NCI-H1092 (cell line): ENCODE measurements at places on chromosomes 12 and 14.
A peak's percentile ranks its signal among the peaks of the same experiment; 100 is the strongest.

DNA sequence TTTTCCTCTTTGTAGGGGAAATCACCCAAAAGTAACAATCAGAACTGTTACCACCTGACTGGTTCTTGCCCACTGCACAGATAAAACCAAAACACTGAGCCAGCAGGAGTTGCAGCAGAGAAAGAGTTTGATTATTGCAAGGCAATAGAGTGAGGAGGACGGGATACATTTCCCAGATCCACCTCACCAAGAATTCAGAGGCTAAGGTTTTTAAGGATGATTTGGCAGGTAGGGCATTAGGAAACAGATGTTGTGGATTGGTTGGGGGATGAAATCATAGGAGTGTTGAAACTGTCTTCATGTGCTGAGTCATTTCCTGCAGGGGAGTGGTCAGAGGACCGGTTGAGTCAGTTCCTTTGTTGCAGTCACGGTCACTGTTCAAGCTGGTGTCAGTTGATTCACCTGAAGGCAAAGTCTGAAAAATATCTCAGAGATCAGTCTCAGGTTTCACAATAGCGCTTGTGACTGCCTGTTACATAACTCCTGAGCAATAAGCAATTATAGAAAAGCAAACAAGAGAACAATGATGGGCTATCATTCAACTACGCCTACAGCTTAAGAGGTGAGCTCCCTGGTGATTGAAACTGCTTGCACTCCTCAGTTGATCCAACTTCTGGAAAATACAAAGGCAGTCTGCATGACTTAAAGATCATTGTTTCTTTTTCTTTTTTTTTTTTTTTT lies 20.3 kb upstream of the AMN1 start:
- peak; percentile 22 for DNase-seq

DNA sequence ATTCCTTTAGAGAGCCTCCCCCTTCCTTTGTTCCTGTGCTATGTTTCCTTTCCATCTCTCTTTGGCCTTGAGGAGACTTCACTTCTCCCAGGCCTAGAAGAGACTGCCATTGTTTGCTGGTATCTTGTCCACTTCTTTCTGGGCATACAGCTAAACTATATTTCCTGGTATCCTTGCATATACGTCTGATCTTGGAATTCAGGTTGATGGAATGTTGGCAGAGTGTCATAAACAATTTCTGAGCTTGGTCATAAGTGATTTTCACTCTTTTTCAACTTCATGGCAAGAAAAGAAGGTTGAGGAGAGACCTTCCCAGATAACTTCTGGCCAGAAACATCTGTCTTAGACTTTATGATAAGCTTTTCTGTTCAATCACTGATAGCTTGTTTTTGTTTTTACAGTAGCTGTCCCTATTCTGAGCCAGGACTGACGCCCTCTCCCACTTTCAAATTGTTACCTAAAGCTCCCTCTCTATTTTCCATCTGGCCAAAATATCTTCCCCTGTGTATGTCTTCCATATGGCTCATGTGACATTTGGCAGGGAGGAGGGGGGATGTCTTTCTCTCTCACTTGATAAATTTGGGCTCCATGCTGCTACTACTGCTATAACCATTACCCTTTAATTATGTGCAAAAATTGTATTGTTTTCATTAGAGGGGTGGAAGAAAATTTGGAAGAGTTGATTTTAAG lies 457.0 kb downstream of the ADAMTS20 start:
- no peak for DNase-seq

DNA sequence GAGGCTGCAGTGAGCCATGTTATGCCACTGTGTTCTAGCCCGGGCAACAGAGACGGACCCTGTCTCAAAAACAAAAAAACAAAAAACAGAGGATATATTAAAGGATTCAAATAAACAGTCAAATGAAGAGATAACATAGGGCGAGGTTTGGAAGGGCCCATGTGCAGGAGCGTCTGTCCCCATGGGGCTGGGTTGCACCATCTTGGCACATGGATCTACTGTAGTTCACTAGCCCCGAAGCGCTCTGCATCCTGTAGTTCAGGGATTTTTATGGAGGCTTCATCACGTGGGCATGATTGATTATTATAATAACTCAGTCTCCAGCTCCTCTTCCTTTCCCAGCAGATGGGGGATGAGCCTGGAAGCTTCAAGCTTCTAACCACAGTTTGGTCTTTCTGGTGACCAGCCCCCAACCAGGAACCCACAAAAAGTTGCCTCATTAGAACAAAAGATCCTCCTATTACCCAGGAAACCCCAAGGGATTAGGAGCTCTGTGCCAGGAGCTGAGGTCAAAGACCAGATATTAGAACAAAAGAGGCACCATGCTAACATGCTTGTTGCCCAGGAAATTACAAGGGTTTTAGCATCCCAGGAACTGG lies 59.9 kb downstream of the HCAR2 start:
- no peak for DNase-seq

DNA sequence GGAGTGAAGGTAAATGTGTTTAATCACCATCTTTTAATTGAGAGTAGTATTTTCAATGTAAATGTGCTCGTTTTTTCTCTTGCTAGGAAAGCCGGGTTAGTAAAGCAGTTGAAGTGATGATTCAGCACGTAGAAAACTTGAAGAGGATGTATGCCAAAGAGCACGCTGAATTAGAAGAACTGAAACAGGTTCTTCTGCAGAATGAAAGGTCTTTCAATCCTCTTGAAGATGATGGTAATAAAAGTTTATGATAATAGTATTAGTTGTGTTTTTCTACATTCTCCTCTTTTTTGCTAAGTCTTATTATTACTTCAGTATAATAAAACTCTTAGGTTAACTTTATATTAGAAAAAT lies 93.9 kb downstream of the DNAI7 start:
- no peak for DNase-seq

GRCh38 chr14:41605550-41606281 lies 960 bp upstream of the LRFN5 start:
- DNase-seq: peak; percentile 63

GRCh38 chr14:90820958-90821357 lies 4.7 kb upstream of the TTC7B start:
- DNase-seq: no peak

DNA sequence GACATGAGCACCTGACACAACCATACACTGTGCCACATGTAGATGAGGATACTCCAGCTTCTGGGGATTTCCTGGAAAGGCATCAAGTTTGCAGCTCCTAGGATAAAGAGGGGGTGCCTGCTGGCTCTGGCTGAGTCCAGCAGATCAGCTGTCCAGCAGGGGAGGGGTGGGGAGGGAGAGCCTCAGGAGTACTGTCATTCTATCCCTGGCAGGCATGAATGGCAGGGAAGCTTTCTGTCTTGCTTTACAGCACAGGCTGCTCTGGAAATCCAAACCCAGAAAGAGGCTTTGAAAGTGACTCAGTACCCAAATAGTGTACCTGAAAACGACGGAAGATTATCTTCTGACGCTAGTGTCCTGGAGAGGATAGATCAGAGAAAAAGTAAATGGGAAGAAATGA lies 32.2 kb downstream of the SLC8A3 start:
- DNase-seq: no peak

DNA sequence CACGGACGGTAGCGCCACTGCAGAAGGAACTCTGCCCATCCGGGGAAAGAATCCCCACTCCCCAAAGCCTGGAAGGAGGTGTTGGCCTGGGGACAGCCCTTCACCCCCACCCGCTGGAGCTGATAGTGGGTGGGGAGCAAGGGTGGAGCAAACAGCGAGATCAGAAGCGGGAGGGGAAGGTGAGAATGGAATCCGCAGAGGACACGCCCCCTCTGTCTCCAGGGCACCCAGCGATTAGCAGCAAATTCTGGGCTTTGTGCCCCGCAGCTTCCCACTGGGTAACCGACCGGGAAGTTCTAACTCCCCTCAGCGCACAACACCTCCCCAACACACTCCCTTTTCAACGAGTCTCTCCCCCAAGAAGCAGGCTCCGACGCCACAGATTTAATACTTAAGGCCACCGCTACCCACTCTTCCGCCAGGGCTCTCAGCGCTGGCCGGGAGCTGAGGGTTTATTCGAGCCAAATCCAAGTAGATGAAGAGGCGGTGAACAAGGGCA lies 1.4 kb downstream of the SLC25A29 start:
- peak; percentile 55 for DNase-seq

GRCh38 chr12:56155256-56155845 lies 2.8 kb upstream of the MYL6 start:
- DNase-seq: no peak

DNA sequence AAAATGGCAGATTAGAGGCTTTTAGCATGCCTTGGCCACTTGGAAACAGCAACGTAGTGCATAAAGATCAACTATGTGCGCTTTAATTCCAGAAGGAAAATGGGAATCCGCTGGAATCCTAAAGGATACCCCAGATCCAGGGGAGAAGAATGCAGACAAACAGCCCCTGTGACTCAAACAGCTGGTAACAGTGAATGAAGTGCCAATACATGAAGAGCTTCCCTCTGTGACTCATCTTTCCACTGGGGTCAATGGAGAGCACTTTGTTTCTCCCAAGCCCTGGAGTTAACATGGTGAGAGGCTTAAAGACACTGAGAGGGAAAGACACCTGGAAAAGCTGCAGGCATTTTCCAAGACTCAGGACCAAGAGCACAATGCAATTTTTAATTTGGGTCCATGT lies 263.1 kb downstream of the CEP128 start:
- DNase-seq: no peak

DNA sequence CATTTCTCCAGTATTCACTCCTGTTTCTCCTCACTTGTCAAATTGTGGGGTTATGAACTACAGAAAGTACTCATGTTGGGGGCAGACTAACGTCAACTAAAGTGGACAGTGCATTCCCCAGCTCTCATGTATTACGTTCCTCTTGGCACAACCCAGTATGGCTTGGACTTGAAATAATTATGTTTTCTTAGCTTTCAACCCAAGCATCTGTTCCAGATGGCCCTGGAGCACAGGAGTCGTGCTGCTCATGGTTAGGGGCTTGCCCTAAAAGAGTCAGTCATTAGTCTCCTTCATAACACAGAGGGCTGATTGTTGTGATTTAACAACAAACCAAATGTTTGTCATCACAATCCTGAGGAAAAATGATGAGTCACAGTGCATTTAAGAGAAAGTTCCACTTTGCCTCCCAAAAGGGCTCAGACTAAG lies 154.4 kb downstream of the RPAP3 start:
- DNase-seq: no peak

- peak; percentile 12 for DNase-seq
Measured at GRCh38 chr12:3042394-3042793, 34.8 kb upstream of the TSPAN9 start.

DNA sequence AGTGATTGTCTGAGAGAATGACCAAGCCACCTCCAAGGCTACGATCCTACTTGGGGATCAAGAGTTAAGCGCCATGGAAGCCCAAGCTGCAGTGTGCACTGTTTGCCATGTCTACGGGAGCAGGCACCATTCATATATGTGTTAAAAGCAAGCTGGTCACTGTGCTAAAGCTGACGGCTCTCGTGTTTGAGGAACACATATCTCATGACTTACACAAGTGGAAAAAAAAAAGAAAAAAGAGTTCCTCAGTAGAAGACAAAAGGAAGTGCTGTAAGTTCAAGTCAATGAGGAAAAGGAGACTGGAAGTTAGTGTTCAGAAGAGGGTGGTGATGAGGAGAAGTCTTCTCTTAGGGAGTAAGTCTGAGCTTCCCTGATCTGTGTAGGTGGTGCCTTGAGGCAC lies 4.9 kb upstream of the PTCSC3 start:
- no peak for DNase-seq

GRCh38 chr12:49563951-49564685 lies 3.8 kb downstream of the MCRS1 start:
- DNase-seq: no peak

- no peak for DNase-seq
Measured at GRCh38 chr14:68674538-68675232, 118.2 kb downstream of the ZFP36L1 start.

DNA sequence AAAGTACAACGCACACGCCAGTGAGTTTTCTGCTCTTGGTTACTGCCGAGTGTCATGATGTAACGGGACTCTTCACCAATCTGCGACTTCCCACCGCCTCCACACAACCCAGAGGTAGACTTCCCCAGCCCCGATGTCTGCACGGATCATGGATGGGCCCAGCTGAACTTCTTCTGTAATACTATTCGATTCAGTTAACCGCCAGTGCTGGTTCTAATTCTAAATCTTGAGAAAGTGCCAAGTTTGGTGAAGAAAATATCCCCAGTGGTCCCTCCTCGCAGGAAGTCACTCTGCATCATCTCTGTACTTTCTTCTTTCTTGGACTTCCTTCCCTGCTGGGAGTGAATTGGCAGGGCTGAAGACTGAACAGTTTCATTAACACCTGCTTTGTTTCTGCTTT lies 77.6 kb upstream of the SLC35F4 start:
- DNase-seq: no peak

DNA sequence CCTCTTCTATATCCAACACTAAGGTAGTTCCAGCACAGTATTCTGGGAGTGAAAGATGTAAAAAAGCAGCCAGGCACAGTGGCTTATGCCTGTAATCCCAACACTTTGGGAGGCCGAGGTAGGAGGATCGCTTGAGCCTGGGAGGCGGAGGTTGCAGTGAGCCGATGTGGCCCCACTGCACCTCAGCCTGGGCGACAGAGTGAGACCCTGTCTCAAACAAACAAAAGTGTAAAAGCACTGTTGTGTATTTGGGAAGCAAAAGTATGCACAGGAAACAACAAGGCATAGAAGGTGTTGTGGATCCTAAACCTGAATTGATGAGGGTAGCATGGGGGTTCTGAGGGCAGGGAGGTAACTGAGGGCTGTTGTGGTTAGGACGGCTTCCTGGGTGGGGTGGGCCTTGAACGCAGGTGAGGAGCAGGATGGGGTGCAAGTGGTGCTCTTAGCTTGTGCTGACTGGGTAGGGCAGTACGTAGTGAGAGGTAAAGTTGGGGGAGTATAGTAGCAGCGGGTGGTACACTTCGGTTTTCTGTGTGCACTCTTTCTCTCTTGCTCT lies 64.2 kb downstream of the RASSF3 start:
- no peak for DNase-seq

DNA sequence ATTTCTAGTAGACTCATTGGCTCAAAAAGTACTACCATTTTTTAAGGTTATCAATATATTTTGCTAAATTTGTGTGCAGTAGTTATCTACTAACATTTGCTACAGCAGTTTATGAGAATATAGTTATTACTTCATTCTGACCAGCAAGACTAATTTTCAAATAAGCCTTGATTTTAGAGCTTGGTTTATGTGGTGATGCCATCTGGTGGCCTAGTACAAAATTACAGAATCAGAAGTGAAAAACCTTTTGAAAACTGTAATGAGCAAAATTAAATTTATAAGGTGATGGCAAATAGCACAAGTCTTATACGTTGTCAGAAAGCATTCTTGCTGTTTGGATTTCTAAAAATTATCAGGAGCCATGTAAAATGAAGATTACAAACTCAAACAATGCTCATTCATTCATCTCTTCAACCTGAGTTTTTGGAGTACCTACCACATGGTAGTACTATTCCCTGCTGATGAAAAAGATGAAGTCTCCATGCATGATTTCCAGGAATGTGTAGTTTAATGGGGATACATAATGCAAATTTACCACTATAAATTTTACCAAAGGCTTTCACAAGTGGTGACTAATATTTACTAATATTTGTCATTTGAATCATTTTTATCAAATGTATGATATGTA lies 51.0 kb downstream of the MAGOHB start:
- DNase-seq: no peak

GRCh38 chr12:69061574-69061973 lies 128.6 kb upstream of the CPM start:
- no peak for DNase-seq
